ENCODE measurements at places on chromosomes 6 and 20. TPM values are rescaled to one million over a fixed set of nuclear protein-coding genes. Genes with fewer than 3 reads are reported as not detected.

Gene MOG
- total RNA-seq: not detected

Gene DDX27
- total RNA-seq: 60.3 TPM

Gene ADAM33
- not detected for total RNA-seq

Gene DACT2
- not detected for total RNA-seq

Gene SLC4A11
- total RNA-seq: 0.35 TPM

Gene ECI2
- 53.9 TPM for total RNA-seq

Gene RNF5
- total RNA-seq: 44.2 TPM

Gene TAF8
- 39.1 TPM for total RNA-seq

Gene NRSN1
- total RNA-seq: not detected

Gene ADGRB3
- not detected for total RNA-seq

Gene GZF1
- 14.1 TPM for total RNA-seq
